Activated naive CD8-positive, alpha-beta T cell treated with anti-CD3 and anti-CD28 coated beads, Interleukin-2, amount 10 ng/mL, durations not matched to agents 7 days and 5 days (primary cell): ENCODE measurements at places on chromosomes 12 and 14.

DNA sequence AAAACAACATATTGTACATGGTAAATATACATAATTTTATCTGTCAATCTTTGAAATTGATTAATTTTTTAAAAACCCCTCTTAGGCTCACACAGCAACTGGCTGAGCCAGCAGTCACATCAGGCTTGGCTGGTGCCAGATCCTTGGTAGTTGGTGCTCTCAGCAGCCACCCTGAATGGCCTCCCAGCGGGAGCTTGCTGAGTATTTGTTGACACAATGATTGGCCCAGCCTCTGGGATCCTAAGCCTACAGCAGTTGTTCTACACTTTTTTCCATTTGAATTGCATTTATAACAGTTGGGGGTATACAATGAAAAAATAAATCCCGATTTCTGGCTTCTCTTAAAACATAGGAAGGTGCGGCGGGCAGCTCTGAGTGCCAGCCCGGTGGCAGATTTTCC, 11.1 kb downstream of the PRKAB1 start:
- DNase-seq, result no peak

DNA sequence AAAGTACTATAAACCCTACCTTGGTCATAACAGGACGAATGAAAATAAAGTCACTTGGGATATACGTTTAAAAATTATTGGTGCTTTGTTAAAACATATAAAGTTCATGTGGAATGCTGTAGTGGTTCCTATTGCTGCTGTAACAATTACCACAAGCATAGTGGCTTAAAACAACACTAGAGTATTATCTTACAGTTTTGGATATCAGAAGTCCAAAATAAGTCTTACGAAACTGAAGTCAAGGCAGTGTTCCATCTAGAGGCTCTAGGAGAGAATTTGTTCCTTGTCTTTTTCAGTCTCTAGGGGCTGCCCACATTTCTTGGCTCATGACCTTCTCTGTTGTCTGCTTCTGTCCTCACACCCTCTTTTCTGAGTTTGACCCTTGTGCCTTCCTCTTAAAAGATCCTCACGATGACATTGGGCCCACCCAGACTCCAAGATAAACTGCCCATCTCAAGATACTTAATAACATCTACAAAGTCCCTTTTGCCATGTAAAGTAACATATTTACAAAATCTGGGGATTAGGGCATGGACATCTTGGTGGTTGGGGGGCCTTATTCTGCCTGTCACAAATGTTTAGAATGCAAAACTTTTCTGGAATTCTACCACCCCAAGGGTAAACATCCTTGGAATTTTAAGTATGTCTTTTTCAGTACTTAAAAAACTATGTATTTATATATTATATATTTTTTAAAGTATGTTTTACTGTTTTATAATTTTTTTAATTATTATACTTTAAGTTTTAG, 178.1 kb downstream of the ETNK1 start:
- no peak for DNase-seq

- no peak for DNase-seq
Measured at GRCh38 chr14:101289230-101289690, 272.0 kb upstream of the DIO3 start.

GRCh38 chr14:91987192-91987591, 39.7 kb upstream of the FBLN5 start:
- no peak for DNase-seq

GRCh38 chr14:24674204-24674970, 40.4 kb upstream of the GZMB start:
- peak; percentile 58 for DNase-seq

GRCh38 chr12:124190312-124191023, 104.4 kb upstream of the RFLNA start:
- peak; percentile 49 for DNase-seq

GRCh38 chr14:23566778-23567185, 809 bp downstream of the AP1G2 start:
- DNase-seq, result no peak

DNA sequence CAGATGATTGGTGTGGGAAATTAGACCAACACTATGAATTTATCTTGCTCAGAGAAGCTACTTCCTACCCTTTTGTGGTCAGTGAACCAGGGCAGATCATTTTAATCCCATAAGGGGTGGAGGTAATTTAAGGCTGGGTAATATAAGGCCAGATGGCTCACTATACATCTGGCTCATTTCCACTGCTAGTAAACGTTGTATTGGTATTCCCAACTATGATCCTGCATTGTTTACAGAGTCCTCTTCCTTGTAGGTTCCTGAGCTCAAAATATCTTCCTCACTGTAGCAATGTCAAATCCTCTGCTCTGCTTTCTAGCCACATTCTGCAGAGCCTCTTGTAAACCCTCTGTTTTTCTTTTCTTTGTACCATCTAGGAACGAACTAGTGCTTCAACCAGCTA, 93.0 kb upstream of the MGAT4C start:
- DNase-seq, result no peak

- no peak for DNase-seq
Measured at GRCh38 chr12:12327802-12328201, 22.2 kb downstream of the MANSC1 start.

- peak; percentile 69 for DNase-seq
Measured at GRCh38 chr12:103495469-103496456, at the start of gene C12orf42. TSS of gene C12orf42 (minus strand) at chr12:103495968. CDS start at chr12:103478426, 17,542 bp downstream.

- no peak for DNase-seq
Measured at GRCh38 chr12:18457362-18457761, 196.0 kb downstream of the PIK3C2G start.

GRCh38 chr14:30786701-30787100, 87.7 kb upstream of the COCH start:
- DNase-seq, result no peak

- DNase-seq, result no peak
Measured at GRCh38 chr12:100026241-100026640, 41.5 kb upstream of the ANKS1B start.

DNA sequence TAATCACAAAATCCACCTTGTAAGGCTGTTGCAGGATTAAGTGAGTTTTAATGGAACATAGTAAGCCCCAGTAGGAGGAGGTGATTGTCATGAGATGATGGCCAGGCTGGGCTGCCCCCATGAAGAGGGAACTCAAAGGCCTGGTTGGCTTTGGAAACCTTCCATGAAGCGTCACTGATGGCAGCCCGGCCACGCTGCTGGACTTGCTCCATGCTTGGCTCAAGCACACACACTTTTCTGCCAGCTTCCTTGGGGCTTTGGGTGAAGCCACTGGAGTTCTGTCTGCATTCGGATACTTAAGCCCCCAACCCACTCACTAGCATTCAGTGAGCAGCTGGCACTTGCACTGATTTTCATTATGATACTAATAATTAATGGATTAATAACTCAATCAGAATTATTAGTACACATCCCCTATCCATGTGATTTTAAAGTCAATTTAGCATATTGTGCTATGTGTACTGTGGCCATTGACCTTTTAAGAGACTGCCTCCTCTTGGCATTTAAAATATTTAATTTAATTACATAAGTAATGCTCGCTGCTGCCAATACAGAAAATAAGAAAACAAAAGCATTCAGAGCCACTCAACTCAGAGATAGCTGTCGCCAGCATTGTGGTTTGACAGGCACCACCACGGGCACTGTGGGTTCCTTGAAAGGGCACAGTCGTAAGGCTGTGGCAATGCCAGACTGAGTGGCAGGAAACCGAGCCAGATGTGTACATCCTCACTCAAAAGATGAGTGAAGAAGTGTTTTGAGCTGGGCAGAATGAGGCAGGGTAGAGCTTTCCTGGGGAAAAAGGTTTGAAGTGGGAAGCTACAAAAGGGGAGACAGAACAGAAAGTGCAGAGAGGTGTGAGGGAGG, 15.9 kb downstream of the KRT85 start:
- no peak for DNase-seq

DNA sequence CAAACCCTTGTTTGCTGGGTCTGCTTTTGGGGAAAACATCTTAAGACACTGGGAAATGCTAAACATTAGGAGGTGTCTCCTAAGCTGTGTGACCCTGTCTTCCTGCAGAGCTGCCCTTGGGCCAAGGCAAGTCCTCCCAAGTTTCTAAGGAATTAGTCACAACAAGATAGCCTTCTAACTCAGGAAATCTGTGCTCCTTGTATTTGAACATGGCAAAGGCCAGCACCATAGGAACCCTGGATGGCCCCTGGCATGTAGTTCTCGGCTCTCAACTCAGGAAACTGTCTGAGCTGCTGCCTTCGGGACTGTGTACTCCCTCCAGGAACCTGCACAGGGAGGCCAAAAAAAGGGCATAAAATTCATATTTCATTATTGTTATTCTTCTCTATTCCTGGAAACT, 37.6 kb upstream of the LTBP2 start:
- DNase-seq, result no peak

DNA sequence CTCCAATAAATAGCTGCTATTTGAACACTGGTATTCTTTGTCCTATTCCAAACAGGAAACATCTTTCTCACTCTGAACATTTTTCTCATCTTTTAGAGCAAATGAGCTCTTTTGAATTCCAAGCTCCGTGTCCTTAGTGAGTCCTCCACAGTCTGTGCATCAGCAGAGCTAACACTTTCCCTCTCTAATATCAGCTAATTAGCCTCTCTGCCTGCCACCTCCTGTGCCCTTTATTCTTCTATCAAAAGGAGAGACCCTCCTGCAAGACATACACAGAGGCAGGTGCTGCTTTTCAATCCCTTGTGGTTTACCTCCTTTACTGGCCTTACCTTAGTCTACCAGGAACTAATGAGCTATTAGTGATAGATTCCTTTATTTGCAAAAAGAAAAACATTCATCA, 178.5 kb downstream of the SLC35F4 start:
- DNase-seq, result no peak

DNA sequence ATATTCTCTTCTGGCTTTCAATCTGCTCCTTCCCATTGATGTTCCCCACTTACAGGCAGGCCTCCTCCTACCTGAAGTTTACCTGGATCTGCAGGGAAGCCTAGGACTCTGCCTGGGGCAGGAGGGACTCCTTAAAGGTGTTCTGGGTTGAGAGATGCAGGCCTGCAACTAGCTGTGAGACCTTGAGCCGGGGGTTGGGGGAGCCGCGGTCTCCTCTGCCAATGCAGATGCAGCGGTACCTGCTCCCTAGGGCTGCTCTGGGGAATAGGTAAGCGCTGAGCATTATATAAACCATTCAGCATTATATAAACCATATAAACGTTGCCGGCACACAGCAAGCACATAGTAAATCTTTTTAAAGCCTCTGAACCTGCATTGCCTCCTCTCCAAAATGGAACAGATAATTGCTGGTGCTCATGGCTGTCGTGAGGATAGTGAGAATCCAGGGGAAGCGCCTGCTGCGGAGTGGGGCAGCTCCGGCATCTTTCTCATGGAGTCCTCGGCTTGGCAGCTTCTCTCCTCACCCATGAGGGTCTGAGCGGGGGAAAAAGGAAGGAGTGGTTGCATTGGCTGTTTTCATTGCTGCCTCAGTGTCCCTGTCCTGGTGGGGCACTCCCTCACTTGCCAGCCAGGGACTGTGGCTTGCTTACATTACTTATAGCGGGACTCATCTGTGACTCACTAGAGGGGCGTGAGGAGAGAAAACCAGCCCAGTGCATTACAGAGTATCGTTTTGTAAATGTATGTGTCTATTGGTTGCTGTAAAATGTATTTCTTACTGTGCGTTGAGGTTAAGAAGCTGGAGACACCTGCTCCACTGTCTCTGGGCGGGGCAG, 12.5 kb upstream of the KRT80 start:
- peak; percentile 10 for DNase-seq

DNA sequence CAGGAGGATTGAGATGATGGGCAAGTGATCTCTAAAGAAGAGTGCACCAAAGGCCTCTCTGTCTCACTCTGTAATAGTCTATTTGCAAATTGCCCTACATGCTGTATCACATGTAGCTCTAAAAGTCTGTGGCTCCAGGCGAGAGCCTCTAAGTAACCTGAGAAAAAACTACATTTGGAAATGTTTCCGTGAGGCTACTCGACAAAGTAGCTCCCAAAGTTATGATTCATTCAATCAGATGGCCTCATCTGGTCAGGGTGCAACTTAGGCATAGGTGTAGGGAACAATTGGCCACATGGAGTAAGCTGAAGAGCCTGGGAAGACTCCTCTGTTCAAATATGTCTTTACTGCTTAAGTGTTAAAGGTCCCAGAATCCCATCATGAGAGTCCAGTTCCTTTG, 155.4 kb upstream of the PLEKHG7 start:
- no peak for DNase-seq

- DNase-seq, result no peak
Measured at GRCh38 chr14:89243741-89244140, 173.3 kb downstream of the FOXN3 start.

DNA sequence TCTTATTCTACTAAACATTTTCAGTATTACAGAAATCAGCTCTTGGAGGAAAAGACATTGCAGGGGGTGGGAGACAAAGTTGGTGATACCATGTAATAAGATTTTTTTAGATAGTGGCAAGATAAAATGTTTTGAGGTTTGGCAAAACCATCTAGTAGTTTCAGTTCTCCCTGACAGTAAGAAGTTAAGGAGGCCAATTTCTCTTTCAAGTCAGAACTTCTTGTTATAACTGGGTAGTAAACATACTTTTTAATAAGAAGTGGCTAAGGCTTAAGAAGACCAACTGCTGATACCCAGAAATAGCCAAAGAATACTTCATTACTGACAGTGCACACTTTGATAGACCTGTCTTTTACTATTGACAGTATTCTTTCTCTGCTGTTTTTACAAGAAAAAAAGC, 452.3 kb downstream of the DIO2 start:
- no peak for DNase-seq

- no peak for DNase-seq
Measured at GRCh38 chr12:40681148-40681547, 11.1 kb upstream of the CNTN1 start.

DNA sequence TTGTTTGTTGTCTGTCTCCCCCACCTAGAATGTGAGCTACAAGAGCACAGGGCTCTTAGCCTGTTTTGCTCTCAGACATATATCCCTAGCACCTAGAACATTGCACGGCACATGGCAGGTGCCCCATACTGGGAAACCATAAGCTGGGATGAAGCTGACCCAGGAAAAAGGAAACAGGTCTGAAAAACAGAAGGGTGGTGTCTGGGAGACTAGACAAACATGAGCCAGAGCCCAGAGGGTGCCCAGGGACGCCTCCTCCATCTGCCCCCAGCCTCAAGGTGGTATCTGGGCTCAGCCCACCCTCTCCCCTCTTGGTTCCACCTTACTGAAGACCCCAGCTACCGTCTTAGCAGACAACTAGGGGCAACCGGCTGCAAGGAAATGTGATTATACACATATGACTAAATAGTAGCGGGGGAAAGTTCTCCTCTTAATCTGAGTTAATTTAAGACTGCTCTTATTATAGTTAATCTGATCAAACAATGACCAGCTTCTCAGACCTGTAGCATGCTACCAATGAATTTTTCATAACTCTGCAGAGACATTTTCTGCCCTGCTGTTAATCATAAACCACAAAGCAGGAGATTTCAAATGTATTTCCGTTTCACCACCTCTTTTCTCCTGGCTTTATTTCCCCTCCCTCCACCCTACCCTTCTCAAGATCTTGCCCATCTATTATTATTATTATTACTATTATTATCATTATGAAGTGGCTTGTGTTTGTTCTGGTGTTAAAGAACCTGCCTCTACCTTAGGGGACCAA, 31.9 kb downstream of the KSR2 start:
- no peak for DNase-seq

DNA sequence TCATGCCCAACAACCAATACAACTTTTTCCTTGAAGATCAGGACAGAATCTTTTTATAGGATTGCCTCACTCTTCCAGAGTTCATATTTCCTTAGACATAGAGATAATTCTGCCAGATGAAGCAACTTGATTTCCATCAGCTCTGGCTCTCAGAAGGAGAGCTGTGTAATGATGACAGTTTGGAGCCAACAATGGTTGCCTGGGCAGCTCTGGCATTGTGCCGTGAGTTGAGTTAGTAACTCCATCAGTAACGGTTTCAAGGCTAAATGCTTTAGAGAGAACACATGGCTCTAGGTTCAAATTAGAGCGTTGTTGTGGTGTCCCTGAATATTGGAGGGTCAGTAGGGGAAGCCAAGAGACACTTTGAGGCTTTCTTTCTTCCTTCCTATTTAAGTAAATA, 501.7 kb upstream of the SEL1L start:
- DNase-seq, result no peak
